AG10803 (cell line): ENCODE measurements at places on chromosomes 5 and 9.

DNA sequence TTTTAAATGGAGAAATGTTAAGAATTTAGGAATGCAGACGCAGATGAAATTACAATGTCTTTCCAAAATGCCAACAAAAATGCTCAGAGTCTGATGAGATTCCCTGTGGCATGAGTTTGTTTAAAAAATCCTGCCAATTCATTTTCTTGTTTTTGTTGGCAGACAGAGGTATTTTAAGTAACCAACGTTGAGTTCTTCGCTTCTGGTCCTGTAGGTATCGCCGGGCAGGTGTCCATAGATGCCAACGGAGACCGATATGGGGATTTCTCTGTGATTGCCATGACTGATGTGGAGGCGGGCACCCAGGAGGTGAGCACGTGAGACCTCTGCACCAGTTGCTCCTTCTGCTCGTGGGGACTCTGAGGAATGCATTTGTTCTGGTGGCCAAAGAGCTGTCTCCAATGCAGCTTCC is 69.4 kb downstream of the NPR3 start:
- DNase-seq: peak; percentile 60

DNA sequence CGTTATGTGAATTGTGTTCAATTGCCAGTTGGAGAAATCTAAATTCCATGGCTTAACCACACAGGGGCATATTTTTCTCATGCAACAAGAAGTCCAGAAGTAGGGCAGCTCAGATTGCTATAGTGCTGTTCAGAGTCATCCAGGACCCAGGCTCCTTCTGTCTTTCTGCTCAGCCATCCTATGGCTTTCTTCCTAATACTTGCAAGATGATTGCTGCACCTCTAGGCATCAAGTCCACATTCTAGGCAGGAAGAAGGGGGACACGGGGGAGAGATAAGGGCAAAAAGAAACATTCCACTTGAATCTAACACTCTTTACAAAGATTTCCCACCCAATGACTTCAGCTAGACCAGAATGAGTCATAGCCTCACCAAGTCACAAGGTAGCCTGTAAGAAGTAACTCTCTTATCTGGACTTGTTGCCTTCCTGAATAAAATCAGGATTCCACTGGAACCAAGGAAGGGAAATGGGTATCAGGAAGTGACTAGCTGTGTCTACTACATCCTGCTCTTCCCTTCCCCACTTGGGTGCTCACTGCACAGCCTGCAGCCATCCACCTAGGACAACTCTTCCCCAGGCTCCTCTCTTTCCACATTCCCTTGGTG is 5.3 kb downstream of the ERAP2 start:
- peak; percentile 40 for DNase-seq

DNA sequence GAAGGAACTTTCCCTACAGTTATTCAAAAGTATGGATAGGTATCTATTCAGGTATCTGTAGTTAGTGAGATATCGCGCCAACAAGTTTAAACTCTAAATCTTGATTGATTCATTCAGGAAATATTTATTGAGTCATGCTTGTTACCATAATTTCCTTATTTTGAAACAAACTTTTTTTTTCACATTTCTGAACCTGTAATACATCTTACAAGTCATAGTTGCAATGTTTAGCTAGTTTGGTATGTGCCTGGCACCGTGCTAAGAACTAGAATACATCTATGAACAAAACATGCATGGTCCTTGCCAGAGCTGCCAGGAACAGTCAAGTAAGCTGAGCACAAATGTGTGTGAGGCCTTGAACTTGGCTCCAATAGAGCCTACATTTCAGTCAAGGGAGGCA is 226.4 kb downstream of the PCSK5 start:
- DNase-seq: peak; percentile 5

- no peak for DNase-seq
Observed at GRCh38 chr5:172175263-172175719, 12.7 kb downstream of the STK10 start.

GRCh38 chr9:136185596-136186366 is 19.1 kb downstream of the LHX3 start:
- no peak for DNase-seq

DNA sequence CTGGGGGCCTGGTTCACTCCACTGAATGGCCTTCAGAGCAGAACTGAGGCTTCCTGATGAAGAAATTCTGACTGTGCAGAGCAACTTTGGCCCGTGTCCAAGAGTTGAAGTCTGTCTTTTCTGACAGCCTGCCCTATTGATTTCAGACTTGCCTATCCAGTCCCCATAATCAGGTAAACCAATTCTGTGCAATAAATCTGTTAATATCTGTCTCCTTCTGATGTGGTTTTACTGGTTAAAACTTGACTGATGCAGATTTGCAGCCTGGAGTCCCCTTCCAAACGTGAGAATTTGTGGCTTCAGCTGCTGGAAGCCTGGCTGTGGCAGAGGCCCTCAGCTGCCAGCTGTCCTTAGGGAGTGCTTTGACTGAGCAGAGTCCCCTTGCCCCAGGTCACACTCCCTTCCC is 283.9 kb upstream of the ANKRD55 start:
- DNase-seq: no peak

DNA sequence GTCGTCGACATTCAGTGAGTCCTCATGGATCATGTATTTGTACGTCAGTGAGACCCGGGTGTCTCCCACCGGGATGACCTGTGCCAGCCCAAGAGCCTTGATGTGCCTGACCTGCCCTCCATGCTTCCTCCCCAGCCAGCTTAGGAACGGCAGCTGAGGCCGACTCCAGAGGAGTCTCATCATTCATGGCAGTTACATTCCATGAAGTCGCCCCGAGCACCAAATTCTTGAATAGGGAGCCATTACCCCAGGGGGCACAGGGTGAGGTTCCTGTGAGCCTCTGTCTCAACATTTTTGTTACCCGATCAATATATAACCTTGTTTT is 67.8 kb downstream of the ZNF354C start:
- no peak for DNase-seq

GRCh38 chr5:63919763-63920478 is 42.3 kb downstream of the HTR1A start:
- no peak for DNase-seq

DNA sequence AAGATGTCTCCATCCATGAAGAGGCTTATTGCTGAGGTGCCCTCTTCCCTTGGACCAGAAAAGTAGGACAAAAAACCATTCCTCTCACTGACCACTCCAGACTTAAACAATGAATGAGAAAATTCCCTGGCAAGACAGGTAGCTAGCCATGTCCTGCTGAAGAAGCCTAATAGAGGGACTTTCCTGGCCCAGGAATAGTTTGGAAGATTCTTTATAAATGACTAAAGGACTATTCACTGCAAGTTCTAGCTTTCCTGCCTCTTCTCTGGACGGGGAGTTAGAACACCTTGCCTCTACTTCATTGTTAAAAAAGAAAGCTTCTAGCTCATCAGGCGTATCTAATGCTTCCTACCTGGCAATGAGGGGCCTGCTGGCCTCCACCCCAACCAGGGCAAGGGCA is 153.6 kb downstream of the NR3C1 start:
- DNase-seq: no peak

DNA sequence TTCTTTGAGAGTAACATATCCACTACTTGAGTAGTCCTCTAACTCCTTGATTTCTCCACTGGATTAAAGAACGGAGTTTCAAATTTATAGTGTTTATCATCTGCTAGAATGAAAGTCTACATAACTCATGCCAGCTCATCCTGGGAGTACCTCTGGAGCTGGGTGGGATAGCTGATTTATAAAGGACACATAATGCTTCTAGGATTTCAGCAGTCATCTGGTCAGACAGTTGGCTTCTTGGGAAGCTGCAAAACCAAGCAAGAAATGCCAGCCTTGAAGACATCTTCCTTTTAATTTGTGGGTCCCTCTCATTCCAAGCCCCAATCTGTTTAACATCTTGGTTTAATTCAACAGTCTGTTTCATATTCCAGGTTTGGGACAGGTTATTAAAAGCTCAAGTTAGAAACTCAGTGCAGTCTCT is 3.2 kb downstream of the GALNT10 start:
- DNase-seq: peak; percentile 46

DNA sequence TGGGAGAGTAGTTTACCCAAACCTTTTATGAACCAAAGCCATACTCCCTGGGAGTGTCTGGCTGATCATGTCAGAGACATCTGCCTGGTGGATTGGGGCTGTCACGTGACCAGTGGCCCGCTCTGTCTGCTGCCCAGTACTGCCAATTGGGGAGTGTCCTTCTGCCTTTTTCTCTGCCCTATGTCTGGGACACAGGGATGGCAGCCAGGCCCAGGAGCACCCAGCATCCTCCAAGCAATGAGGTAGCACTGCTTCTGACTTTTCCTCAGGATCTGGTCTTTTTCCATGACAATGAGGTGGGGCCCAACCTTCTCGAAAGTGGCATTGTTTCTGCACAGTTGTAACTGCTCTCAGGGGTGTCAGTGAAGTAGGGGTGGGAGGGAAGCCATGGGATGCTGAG is 21.8 kb downstream of the DAPK1 start:
- DNase-seq: no peak

DNA sequence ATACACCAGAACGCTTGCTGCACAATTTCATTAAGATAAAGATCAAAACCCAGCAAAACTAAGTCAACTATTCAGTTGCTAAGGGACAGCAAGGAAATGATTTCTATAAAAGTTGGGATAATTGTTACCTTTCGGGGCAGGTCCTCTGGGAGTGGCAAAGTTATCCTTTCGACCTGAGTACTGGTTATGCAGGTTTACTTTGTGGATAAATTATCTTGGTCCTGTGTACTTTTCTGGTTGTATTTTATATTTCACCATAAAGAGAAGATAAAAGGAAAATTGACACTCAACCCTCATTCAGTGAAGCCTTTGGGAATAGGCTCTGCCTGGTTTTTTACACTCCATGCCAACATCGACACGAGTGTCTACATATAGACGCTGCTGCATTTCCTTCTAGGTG is 146.5 kb downstream of the SYK start:
- no peak for DNase-seq

GRCh38 chr5:132257131-132258101 is at the start of gene PDLIM4:
Gene PDLIM4 (plus strand): TSS chr5:132257696. CDS start chr5:132257735, 39 bp downstream.
- no peak for DNase-seq

DNA sequence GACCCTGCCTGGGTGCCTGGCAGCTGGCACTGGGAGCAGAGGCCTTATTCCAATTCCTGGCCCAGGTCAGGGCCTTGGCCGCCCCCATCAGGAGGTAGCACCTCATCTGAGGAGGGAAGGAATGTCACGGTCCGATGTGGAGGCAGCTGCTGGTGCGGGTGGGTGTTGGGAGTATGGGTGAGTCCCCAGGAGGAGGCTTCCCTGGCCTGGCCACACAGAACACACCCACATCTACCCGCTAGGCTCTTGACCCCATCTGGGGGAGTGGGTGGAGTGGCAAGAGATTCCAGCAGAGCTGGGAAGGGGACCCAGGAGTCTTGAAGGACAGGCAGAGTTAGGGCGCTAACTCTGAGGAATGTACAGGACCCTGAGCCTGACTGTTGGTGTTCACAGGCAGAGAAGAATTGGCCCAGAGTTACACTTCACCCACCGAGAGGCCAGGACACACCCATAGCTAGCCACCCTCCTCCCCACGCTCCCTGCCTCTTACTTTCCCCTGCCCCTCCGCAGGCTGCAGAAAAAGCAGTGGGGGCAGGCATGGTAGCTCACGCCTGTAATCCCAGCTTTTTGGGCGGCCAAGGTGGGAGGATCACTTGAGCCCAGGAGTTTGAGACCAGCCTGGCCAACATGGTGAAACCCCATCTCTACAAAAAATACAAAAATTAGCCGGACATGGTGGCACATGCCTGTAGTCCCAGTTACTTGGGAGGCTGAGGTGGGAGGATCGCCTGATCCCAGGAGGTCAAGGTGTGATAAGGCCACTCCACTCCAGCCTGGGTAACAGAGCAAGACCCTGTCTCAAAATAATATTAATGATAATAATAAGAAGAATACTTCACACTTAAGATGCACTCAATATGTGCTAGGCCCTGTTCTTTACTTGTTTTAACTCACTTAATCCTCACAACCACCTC is 6.0 kb downstream of the OLFML2A start:
- no peak for DNase-seq

GRCh38 chr5:6572086-6572824 is 60.6 kb downstream of the NSUN2 start:
- DNase-seq: no peak

DNA sequence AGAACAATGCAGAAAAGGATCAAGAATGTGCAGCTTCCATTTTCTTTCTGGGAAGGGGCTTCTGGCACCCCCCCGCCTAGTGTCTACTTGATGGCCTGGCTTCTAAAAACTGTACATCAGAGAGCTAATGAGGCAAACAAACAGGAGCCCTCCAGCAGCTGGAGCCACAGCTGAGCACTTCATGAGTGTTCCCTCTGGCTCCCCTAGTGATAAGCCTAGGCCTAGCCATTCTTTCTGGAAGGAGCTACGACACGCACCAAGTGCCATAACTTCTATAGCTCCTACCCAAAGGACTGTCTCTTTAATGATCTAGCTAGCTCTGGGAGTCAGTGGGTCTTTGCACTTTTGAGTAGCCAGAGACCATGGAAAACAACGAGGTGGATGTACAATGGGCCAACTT is 66.1 kb downstream of the DNAH5 start:
- no peak for DNase-seq

GRCh38 chr5:102570747-102571146 is 71.9 kb upstream of the SLCO6A1 start:
- DNase-seq: no peak

DNA sequence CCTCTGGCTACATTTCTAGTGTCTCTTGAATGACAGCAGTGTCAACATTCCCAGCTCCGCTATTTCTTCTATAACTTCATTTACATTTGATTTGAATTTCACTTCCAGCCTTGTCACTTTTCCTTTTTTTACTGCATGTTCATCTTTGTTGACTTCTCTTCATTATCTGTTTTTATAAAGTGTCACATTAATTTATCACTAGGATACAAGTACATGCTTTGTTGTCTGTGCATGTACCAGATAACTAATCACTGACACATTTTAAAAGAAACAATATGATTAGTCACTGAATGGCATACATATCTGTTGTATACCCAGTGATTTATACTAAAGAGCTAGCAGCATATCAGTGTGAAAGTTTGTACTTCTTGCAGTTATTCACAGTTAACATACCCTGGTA is 29.1 kb downstream of the ARSK start:
- no peak for DNase-seq

GRCh38 chr5:73922875-73923557 is 297.0 kb downstream of the ARHGEF28 start:
- DNase-seq: no peak

DNA sequence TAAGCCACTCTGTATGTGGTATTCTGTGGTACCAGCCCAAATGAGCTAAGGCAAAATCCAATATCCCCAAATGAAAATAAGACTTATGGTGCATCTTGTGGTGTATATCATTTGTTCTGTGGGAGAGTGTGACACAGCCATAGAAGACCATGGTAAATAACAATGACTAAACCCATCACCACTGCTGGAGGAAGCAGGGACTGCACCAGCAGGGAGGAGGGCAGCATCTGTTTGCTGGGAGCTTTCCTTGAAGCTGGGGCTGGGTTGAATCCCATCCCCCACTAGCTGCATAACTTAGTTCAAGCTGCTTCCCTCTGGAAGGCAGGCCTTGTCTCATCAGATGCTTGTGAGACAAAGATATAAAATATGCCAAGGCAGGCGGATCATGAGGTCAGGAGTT is 14.2 kb downstream of the GADD45G start:
- no peak for DNase-seq

GRCh38 chr5:88452820-88453219 is 184.2 kb upstream of the TMEM161B start:
- DNase-seq: no peak

- DNase-seq: no peak
Observed at GRCh38 chr5:172776235-172776594, 5.2 kb upstream of the DUSP1 start.
